Activated CD8-positive, alpha-beta memory T cell treated with anti-CD3 and anti-CD28 coated beads for 1 hour (primary cell): ENCODE measurements at places on chromosomes 11 and 22.

DNA sequence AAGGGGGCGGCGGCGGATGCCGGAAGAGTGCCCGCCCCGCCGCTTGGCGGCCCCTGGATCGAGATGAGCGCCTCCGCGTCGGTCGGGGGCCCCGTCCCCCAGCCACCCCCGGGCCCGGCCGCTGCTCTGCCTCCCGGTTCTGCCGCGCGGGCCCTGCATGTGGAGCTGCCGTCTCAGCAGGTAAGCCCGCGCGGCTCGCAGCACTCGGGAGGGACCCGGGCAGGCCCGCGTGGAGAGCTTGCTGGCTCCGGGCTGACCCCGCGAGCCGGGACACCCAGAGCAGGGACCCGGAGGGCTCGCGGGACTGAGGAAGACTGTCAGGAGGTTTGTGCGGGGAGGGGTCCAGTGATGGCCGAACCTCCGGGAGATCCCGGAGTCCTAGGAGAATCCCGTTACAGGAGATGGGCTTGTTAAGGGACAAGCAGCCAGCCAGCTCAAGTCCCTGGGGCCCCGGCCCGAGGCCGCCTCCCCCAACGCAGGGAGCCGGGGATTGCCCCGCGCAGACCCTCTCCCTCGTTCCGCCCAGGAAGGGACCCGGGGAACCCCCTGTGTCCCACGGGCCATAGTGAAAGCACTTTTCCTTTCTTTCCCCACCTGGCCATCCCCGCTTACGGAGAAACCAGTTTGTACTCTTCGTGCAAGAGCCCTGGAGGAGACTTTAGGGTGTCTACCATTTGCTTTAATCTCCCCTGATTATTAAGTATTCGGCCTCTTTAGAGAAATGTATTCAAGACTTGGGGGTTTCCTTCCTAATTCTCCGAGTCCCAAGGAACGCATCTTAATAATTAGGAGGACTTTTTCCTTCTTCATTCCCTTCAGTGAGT lies 547 bp downstream of the UVRAG start:
- peak; percentile 8 for DNase-seq

DNA sequence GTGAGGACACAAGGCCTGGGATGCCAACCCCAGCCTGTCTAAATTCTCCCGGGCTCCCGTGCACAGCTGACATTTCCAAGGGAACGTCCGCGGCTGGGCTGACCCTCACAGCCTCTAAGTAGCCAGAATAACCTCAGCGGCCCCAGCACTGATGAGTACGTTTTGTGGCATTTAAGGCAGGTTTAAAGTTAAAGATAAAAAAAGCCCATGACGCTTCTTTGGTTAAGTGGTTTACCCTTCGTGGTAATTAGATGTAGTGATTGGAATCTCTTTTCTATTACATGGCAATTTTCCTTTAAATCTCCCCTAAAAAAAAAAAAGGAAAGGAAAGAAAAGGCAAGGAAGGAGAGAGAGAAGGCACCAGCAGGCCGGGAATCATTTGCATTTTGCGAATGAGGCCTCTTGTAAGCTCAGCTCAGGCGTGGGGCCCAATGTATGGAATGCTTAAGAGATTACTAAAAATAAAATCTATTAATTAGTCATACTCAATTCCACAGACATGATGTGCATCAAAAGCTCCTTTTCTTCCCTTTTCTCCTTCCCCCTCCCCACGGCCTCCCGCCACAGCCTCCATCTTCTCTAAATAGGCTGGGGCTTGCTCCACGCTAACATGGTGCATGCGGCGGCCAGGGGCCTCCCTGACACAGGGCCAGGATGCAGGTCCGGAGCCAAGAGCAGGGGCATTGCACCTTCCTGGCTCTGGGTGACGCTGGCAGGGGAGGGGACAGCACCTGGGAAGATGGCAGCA lies 44.1 kb downstream of the MACROD1 start:
- DNase-seq, result no peak

DNA sequence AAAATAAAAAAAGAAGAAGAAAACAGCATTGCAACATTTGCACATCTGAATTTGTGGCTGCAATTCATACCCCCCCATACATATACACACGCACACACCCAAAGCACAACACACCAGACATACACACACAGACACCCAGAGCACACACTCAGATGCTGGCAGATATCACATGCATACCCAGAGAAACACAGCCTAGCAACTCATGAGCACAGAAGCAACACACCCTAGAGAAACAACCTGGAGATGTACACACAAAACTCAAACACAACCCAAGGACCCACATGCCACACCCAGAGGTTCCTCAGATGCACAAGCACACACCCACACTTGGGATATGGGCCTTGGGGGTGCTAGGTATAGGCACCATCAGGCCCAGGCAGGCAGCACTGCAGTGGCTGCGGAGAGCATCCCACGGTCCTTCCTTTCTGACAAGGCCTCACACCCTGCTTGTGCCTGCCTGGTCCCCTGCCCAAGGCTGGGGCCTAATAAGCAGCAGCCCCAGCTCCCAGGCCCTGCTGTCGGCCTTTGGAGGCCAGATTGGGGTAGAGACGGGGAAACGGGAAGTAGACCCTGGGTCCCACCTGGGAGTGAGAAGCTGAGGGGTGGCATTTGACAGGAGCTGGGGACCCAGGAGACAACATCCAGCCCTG lies 3.1 kb downstream of the CST6 start:
- no peak for DNase-seq

DNA sequence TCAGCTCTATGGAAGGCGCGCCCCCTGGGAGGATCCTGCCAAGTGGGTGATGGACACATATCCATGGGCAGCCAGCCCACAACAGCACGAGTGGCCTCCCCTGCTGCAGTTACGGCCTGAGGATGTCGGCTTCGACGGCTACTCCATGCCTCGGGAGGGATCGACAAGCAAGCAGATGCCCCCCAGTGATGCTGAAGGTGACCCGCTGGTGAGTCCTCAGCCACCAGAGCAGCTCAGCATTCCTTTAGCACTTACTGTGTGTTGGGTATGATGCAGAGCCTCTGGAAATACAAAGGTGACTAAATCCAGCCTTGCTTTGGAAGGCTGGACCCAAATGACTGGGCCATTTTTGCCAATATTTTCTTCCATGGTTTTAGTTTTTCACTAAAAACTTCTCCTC lies 45.7 kb downstream of the DBX1 start:
- no peak for DNase-seq

DNA sequence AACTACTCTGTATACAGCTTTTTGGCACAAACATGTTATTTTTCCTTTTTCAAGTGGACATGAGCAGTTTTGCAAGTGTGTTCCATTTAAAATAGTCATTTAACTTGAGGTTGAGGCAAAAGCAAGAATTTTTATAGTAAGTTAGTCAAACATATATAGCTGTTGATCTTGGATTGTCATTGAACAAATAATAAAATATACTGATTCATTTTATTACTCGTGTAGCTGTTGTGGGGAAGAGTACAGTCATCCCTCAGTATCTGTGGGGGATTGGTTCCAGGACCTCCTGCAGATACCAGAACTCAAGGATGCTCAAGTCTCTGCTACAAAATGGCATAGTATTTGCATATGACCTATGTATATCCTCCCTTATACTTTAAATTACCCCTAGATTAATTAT lies 45.3 kb downstream of the EXT2 start:
- no peak for DNase-seq

DNA sequence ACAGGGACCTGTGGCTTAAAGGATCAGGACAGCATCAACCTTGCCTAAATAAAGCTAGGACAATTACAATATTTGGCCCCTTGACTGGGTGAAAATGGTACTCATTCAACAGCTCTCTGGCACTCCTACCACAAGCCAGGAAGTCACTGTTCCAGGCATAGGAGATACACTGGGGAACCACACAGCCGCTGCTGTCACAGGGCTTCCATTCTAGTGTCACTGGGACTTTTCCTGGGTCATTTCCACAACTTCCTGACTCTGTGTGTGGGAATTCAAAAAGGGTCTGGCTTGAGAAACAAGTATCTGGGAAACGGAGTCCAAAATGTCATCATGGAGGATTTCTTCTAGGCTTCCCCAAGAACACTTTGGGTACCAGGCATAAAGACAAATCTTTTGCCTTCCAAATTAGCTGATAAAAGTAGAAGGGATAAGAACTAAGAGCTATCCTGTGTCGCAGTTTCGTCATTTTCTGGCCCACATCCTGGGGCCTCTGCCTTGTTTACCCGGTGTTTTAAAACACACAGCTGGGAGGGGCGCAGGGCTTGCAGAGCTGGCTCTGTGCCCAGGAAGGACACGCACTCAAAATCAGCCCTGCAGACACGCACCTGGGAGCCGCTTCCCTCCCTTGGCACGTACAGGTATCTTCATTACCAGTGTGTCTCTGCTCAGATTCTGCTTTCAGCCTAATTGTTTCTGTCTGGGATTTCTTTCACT lies 38.0 kb downstream of the TMEM45B start:
- peak; percentile 38 for DNase-seq

DNA sequence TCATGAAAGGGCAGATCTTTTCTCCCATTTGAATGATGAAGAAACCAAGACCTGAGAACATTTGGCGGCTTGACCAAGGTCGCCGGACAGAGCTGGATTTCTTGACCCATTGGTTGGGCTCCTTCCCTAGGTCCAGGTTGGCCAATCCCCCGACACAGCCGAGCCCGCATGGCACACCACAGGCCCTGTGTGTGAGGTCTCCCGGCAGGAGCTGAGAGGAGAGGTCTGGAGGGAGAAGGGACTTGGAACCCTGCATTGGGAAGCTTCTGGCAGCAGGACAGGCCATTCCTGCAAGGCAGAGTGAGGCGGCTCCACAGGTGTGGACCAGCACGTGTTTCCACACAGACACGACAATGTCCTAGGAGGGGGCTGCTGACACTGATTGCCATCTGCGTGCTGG lies 98.6 kb upstream of the THY1 start:
- DNase-seq, result no peak

GRCh38 chr11:64784813-64785581 lies 6.7 kb upstream of the SF1 start:
- no peak for DNase-seq

DNA sequence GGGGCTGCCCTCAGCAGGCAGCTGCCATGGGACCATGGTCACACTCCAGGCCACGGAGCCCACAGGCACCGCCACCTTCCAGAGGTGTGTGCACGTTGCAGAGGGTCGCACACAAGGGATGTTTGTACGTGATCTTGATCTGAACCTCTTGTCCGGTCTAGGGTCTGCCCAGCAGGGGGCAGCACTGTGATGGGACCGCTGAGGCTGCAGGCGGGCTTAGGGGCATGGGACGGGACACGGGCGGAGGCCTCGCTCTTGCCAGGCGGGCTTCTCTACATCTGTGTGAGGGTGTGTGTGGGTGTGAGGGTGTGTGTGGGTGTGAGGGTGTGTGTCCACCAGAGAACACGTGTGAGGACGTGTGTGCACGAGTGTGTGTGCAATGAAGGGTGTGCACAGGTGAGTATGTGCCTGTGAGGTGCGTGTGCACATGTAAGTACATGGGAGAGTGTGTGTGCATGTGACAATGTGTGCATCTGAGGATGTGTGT lies 52.4 kb downstream of the CACNA1I start:
- DNase-seq, result peak; percentile 56

GRCh38 chr11:34924714-34925113 lies 8.3 kb downstream of the PDHX start:
- DNase-seq, result no peak

DNA sequence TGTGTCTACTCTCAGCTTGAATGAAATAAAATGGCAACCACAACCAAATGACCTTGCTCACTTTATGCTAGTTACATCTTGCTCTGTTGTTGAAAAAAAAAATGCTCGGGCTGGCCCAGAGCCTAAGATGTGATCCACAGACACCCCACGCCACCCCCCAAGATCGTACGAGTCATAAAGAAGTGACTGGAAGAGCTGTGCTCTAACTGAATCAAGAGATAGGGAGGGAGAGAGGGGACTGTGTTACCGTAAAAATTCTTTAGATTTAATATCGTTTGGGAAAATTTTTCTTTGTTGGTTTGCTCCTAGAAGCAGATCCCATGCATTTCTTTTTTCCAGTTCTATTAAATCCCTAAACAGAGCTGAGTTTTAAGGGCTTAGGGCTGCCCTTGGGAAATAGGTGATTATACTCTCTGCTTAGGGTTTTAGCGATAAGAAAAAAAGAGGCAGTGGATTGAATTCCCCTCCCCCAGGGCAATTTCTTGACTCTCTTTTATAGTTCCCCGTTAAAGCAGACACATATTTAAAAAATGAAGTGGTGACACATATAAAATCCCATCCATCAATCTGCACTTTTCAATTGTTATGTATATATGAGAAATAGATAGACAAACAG lies 14.5 kb downstream of the MAML2 start:
- no peak for DNase-seq

GRCh38 chr11:26696330-26696729 lies 25.5 kb downstream of the SLC5A12 start:
- no peak for DNase-seq

GRCh38 chr11:92850296-92850826 lies 119.1 kb upstream of the MTNR1B start:
- DNase-seq, result no peak

DNA sequence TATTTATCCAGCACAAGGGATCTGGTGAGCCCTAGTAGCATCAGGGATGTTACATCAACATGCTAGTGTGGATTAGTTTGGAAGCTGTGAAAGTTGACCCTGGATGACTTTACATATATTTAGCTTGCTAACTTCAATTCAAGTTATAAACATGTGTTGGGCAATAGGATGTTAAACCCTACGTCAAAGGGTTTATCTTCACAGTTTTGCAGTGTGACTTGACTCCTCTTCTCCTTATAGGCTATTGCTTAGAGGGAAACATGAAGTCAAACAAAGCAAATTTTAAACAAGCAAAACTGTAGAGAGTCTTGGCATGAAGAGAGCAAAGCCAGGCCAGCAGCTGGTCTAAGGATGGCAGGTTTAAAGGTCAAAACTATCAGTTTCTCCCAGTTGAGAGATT lies 11.3 kb upstream of the CTSC start:
- no peak for DNase-seq

- no peak for DNase-seq
Measured at GRCh38 chr22:30031764-30032455, 48.4 kb upstream of the HORMAD2 start.

DNA sequence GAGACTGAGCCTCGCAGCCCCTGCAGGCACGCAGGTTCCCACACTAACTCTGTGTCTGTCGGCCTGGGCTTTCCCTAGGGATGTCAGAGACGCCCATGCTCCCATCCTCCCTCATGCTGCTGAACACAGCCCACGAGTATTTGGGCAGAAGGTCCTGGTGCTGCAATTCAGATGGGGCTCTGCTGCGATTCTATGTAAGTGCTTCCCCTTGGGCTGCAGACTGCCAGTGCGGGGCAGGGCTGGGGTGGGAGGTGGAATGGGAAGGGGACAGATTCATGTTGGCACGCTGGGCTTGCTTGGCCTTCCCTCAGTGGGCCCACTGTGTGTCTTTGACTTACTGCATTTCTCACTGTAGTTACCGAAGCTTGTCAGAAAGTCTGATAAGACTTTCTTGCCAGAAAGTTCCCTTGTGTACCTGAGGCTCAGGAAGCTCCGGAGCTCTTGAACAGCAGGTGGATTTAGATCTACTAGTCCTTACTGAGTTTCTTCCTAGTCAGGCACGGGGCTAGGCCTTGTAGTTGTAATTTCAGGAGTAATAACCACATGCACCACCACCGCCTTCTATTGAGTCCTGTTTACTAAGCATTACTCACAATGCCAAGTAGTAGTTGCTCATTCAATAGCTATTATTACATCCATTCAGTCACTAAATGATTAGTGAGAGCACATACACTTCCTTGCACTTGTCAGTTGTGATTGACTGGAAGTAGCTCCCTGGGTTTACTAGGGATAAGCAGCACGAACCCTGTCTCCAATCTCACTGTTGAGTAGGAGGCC lies 65.2 kb downstream of the CABIN1 start:
- no peak for DNase-seq
